ENCODE measurements at places on chromosomes 4 and X.

- DNase-seq: no peak
These were observed 83.0 kb downstream of the MAB21L2 start for GRCh38 chr4:150664935-150665334.

GRCh38 chr4:26574563-26574962, 9.3 kb upstream of the TBC1D19 start:
- DNase-seq: no peak

- DNase-seq: no peak
These were observed 24.8 kb upstream of the MSANTD1 start for GRCh38 chr4:3223956-3224748.

DNA sequence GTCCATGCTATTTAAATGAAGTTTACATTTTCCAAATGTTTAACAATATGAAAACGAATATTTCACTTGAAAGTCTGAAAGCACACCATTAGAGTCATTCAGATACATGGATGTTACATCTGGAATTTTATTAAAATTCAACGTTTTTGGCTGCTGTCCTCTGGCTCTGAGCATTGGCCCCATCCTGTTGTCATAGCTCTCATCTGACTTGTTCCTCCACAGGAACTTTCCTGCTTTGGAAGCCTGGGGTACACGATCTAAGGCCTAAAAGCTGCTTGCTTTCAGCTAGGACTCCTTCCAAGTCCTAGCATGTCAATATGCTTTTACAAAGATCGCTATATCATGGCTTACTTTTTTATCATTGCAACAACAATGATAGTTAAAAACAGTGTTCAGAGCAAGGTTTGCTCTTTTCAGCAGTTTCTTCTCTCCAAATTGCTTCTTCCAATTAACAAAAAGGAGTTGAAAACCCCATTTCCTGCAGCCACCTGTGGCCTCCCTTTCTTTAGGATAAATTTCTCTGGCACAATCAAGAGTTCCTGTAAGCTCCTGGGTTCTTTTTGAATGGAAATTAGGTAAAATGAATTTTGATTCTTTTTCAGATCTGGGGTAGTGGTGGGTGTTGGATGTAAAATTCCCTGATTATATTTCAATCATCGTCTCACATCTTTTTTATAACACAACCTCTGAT, 413.4 kb upstream of the AGA start:
- DNase-seq: no peak

Data from transverse colon (tissue), 4 donors.